Upper lobe of right lung (tissue), 1 donor: ENCODE measurements at places on chromosomes 11 and 22. TPM values are rescaled to one million over a fixed set of nuclear protein-coding genes. Genes with fewer than 3 reads are reported as not detected.

JAM3 gene
- total RNA-seq, result 26.9 TPM

PRR5L gene
- total RNA-seq, result 24.5 TPM

GPR83 gene
- total RNA-seq, result 0.12 TPM

C11orf86 gene
- total RNA-seq, result not detected

DNA sequence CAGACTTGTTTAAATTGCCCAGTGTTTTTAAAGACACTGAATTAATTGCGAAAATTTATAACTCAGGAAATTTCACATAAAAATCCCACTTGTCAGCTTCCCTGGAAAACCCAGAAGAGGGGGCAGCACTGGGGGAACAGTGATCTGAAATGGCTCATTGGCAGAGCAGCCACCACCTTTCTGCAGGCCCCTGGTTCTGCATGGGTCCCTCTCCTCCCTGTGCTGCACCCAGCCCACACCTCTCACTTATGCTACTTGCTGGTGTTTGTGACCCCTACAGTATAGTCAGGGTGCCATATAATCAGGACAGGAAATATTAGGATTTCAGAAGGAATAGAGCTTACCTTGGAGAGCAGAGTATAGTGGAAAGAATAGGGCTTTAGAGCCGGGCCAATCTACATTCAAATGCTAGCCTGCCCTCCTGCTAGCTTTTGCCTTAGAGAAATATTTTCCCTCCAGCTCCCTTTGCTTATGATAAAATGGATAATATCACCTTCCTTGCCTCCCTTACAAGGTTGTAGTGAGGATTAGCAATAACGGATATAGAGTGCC is 28.5 kb upstream of the C11orf96 start:
- DNase-seq, result no peak

GRCh38 chr22:27097933-27098332 is 440.5 kb downstream of the MIAT start:
- DNase-seq, result no peak

- DNase-seq, result no peak
Measured at GRCh38 chr11:57502376-57502775, 13.1 kb downstream of the SLC43A1 start.

GRCh38 chr11:128906185-128907050 is 15.3 kb downstream of the KCNJ5 start:
- DNase-seq, result no peak

- DNase-seq, result no peak
Measured at GRCh38 chr11:35394941-35395340, 24.4 kb downstream of the SLC1A2 start.

- no peak for DNase-seq
Measured at GRCh38 chr11:124732230-124732629, 7.5 kb upstream of the NRGN start.

- no peak for DNase-seq
Measured at GRCh38 chr11:85756401-85757200, 54.3 kb downstream of the SYTL2 start.

- DNase-seq, result no peak
Measured at GRCh38 chr11:76077575-76078150, 128.6 kb downstream of the WNT11 start.

DNA sequence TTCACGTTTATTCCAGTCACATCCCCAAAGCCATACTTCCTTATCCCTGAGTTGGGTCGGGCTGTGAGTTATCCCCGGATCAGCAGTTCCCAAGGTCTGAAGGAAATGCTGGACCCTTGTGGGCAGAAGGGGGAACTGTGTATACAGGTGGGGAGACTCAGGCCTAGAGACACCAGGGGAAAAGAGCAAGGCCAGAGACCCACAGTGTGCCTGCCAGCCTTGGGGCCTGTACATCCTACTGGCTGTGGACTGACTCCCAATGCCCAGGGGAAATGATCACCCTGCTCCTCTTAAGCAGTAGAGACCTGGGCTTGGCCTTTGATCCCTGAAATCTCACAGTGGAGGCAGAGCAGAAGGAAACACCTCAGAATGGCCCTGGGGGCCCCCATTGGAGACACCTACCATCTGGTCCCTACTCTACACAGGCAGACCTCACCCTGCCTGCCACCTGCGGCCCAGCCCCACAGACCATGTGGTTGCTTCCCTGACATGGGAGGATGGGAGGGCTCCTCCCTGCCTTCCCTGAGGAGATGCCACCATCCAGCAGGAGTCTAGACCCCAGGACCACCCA is 1.3 kb downstream of the SELENOM start:
- no peak for DNase-seq
